ENCODE measurements at places on chromosomes 2 and 18.
A peak's percentile ranks its signal among the peaks of the same experiment; 100 is the strongest.

DNA sequence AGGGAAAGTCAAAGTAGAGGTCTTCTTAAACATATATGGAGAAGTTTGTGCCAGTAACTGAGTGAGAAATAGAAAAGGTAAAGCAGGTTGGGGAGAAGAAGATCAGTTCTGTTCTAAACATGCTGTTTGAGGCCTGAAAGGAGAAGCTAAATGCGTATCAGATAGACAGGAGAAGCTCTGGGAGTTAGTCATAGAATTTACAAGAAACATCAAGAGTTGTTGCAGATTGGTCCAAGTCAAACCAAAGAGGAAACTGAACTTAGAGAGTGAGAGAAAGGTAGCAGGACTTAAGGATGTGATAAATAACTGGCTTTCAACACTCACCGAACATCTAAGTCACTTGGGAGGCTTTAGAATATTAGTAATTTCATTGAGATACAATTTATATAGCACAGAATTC is 29.2 kb upstream of the CERS6 start:
- no peak for ATAC-seq

GRCh38 chr2:171201767-171202166 is 41.1 kb upstream of the TLK1 start:
- no peak for ATAC-seq

GRCh38 chr2:237257471-237257951 is 156.5 kb downstream of the COL6A3 start:
- ATAC-seq = no peak

GRCh38 chr2:149650006-149650405 is 62.4 kb upstream of the MMADHC start:
- no peak for ATAC-seq

GRCh38 chr18:79944746-79945117 is 6.7 kb downstream of the SLC66A2 start:
- ATAC-seq = no peak

DNA sequence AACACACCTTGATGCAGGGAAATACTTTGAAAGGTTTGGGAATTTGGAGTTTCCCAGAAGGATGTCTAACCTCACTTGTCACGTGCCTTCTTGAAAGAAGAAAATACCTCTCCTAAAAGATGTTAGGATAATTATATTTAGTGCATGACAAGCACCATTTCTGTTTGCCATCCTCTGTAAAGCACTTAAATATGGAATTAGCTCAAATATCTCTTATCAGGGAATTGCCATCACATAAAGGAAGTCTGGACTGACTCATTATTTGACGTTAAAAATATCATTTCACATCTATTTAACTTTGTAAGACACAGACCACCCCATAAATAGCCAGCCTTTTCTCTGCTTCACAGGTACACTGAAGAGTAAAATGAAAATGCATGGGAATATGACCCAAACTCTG is 140.1 kb downstream of the STK39 start:
- no peak for ATAC-seq

DNA sequence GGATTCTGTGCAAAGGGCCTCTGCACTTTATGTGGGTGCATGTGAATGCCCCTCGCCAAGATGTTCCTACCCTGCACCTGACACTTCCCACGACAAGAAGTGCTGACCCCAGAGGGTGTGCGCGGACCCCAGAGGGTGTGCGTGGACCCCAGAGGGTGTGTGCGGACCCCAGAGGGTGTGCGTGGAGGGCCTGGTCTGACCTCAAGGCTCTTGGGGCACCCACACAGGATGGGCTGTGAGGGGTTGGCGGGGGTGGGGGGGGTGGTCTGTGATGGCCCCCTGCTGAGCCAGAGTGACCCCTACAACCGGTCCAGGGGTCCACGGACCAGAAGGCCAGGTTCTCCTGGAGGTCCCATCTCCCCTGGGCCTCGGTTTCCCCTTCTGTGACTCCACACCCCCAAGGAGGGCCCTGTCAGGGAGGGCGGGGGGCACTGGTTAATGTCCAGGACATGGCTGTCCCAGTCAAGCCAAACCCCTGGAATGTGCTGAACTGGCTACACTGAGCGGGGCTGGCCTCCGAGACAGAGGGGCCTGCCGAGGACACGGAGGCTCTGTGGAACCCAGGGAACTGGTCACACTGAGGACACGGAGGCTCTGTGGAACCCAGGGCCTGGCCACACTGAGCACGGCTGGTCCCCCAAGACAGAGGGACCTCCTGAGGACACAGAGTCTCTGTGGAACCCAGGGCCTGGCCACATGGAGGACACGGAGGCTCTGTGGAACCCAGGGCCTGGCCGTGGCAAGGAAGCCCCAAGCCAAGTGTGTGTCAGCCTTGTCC is 3.1 kb downstream of the NEU4 start:
- no peak for ATAC-seq

- peak; percentile 48 for ATAC-seq
Observed at GRCh38 chr2:20675701-20676352, 8.9 kb downstream of the GDF7 start.

DNA sequence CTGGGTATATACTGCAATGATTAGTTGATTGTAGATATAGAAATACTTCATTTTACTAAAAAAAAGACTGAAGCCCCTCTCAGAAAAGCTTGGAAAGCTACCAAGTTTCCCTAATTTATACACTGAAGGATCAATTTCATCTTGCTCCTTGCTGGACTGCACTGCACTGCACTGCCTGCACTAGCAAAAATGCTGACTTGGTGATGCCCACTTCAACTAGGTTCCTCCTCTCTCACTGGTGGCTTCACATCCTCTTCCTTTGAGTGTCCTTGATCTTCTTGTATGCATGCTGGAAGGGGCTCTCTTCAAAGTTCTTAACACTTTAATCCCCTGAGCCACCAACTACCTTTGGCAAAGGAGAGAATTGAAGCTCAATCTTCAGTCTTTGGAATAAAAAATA is 31.7 kb upstream of the ITPRID2 start:
- ATAC-seq = no peak

GRCh38 chr2:40372283-40372985 is 79.5 kb downstream of the SLC8A1 start:
- no peak for ATAC-seq

GRCh38 chr2:237501892-237502513 is 15.0 kb downstream of the MLPH start:
- ATAC-seq = no peak

GRCh38 chr2:13813236-13813635 is 819.3 kb upstream of the LRATD1 start:
- ATAC-seq = no peak

GRCh38 chr18:28088477-28088876 is 88.5 kb downstream of the CDH2 start:
- no peak for ATAC-seq

DNA sequence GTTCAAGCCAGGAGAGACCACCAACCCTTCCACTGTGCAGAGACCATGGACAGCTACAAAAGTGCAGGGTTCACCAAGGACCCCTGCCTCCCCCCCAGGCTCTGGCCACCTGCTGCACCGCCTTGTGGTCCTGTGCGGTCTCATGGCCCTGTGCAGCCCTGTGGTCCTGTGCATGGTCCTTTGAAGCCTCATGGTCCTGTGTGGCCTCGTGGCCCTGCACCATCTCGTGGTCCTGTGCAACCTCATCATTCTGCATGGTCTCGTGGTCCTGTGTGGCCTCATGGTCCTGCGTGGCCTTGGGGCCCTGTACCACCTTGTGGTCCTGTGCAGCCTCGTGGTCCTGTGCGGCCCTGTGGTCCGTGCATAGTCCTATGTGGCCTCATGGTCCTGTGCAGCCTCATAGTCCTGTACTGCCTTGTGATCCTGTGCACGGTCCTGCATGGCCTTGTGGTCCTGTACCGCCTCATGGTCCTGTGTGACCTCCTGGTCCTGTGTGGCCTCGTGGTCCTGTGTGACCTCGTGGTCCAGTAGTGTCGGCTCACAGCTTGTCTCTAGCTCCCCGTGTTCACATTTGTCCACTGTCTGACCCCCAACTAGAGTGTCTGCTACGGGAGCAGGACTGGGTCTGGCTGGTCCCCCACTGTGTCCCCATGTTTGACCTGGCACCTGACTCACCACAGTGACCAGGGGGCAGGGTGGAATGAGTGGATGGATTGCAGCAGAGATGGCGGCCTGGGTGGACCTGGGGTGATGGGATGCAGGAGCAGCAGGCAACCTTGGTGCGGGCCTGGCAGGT is 20.0 kb upstream of the OTOS start:
- no peak for ATAC-seq

GRCh38 chr18:6031442-6031841 is 136.1 kb upstream of the TMEM200C start:
- ATAC-seq = no peak

DNA sequence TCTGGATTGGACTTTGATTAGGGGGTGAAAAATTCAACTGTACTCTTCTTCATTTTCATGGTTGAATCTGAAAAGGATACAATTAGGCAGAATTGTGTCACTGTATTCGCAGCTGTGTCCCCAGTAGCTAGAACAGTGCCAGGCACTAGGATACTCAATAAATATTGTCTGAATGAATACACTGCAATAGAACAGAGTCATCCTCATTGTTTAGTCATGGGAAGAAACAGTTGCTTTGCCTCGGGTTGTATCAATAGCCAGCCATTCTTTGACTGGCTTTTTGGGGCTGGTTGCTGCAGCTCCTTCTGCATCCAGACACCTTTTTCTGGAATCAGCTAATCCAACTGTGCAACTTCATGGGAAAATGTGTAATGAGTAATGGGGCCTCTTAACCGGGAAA is 18.1 kb upstream of the DYNC1I2 start:
- ATAC-seq = no peak

- ATAC-seq = no peak
Observed at GRCh38 chr2:48170281-48170680, 264.0 kb upstream of the FBXO11 start.

GRCh38 chr2:73043276-73043675 is 28.2 kb downstream of the SFXN5 start:
- ATAC-seq = no peak
